ENCODE measurements at places on chromosomes 2 and 18. TPM values are rescaled to one million over a fixed set of nuclear protein-coding genes. Genes with fewer than 3 reads are reported as not detected.

- no peak for DNase-seq
Observed at GRCh38 chr2:71661782-71662181, 208.4 kb downstream of the DYSF start.

DNA sequence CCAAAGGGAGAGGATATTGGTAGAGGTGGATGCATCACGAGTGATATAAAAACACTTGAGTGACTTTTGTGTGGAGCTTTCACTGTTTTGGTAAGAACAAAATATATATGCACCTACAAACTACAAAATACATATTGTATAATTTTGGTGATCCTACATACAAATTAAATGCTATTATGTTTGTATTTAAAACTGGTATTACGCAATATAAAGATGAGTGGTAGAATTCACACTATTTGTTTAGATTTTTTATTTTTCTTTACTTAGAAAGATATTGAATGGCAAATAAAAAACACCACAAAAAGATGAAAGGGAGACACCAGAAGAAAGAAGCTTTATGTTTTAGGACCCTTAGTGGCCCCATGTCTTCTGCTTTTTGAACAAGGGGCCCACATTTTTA lies 770.7 kb upstream of the ID2 start:
- no peak for DNase-seq

DNA sequence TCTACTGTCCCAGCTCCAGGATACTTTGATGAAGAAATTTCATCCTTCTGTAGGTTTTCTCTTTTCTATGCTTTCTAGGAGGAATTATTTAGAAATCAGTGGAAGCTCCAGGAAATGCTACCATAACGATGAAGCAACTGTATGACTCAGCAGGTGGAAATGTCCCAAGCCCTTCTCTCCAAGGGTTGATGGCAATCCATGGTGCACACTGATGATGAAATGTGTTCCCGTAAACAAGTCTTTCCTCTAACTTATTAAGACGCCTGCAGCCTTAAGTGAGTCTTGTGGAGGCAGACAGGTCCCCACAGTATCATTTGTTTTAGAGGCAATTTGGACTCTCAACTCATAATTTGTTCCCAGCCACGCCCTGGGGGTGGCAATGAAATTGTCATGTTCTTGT lies 777.6 kb upstream of the SOX11 start:
- DNase-seq: no peak

- DNase-seq: no peak
Observed at GRCh38 chr18:77206676-77207374, 42.8 kb upstream of the GALR1 start.

DNA sequence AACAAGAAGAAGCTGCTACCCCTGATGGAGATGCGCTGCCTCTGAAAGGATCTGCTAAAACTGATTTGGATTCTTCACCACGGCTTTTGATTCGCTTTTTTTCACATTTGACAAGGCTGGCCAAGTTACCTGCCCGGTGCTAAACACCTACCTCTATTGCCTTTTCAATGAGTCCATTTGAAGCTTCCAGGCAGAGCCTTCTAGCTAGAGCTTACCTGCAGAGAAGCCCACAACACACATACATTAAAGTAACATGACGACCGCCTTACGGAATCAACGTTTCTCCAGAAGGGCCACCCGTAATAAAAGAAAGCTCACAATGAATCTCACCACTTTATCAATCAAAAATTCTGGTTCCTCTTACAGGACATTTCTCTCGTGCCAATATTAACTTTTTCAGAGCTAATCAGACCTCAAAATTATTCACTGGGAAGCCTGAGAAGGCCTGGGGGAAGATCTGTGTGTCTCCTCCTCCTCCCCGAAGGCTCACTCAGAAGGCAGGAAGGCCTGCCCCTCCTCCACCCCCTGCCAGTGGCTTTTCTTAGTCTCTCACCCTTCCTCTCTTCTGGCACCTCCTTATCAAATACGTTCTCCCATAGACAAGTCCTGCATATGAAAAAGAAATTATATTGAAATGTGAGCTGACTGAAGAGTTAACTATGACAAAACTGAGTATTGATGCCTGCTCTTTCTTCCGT lies 171.0 kb downstream of the DNER start:
- no peak for DNase-seq

- no peak for DNase-seq
Observed at GRCh38 chr2:42835577-42836371, 43.4 kb upstream of the HAAO start.

- DNase-seq: no peak
Observed at GRCh38 chr18:48571639-48572384, 33.0 kb downstream of the CTIF start.

DNA sequence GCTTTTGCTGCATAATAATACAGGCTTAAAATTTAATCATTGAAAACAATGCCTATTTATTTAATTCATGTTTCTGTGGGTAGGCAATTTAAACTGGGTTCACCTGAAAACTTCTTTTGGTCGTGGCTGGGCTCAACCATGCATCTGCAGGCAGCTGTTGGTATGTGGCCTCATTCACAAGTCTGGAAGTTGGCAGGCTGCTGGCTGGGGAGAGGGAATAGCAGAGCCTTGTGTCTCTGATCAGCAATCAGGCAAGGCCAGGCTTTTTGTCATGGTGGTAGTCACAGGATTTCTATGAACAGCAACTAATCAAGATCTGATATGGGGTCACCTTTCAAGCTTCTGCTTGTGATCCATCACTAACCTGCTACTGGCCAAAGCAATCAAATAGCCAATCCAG lies 130.1 kb upstream of the KCNJ3 start:
- DNase-seq: no peak

GRCh38 chr18:48778344-48779011 lies 172.3 kb downstream of the SMAD7 start:
- no peak for DNase-seq

- no peak for DNase-seq
Observed at GRCh38 chr18:9984080-9984479, 70.3 kb downstream of the VAPA start.

DNA sequence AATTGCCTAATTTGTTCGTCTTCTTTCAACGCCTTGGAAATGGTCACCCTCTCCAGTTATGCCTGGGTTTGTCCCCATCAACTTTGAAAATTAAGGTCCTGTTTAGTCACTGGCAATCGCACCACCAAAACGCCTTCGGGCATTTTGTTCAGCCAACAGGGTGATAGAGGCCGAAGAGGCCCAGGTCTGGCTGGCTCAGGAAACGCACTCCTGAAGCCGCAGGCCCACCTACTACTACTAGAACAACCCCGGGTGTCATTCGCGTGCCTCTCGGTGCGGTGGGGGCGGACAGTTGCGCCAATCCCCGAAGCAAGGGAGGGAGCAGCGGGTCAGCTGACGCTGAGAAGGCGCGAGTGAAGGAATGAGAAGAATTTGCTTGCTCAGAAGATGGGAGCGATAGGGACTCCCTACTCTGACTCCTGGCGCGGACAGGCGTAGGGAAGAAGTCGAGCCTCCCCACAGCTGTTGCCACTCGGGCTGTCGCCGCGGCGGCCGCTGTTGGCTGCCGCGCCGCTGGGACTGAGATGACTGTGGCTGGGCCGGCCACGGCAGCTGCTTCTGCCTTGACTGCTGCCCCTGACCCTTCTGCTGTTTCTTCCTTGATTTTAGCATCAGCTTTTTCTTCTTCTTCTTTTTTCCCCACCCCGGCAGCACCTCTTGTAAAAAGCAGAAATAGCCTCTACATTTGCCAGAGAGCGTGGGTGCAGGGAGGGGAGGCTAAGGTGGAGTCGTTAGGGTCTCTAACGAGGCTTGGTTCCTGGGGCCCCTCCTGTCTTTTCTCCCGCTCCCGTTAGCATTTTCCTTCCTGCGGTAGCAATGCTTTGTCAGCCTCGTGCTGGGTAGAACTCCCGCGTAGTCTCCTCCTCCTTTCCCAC lies 387.6 kb downstream of the FIGN start:
- peak; percentile 52 for DNase-seq

DNA sequence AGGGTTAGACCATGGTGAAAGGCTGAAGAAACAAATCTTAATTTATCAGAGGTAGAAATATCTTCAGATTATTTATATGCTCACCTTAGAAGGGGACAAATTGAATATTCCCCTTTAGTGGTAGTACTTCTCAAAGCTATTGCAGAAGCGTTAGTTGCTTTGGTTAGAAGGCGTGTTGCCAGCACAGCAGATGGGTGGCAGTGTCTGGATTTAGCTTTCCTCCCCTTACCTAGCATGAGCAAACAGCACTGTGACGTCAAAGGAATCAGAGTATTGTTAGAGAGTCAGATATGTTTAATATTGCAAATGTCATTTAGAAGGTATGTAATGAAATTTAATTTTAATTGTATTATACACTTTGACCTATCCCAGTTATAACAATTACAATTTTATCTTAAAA lies 27.2 kb upstream of the GALR1 start:
- DNase-seq: no peak

DNA sequence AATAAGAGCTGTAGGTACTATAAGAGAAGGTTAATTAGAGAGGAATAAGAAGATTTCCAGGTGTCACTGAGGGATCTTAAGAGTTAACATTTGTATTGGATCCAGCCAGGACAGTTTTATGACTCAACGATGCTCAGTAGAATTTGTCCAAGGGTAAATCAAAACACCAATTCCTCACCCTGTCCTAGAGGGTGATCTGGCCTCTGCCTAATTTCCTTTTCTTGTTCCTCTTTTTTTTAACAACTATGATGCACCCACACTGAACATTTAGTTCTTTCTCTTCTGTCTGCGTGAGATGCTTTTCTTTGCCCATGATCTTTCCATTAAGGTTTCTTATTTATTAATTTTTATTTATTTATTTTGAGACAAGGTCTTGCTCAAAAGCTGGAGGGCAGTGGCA lies 92.0 kb downstream of the PMS1 start:
- no peak for DNase-seq

DNA sequence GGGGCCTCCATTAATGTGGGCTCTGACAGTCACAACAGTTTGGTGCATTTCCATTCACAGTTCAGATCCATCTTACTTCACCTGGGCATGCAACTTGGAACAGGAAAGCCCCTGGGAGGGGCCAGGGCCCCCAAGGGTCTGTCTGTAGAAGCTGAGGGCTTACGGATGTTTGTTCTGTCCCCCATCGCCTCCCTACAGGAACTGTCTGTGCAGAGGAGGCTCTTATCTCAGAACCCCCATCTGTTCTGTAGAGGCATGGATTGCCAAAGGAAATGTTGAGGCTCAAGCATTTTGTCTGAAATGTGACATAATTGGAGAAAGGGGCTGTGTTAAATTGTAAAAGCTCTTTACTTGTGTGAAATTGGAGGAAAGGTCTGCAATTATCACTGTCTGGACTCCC lies 334.3 kb downstream of the CLIP4 start:
- DNase-seq: no peak

GRCh38 chr2:216161967-216162366 lies 52.8 kb downstream of the XRCC5 start:
- no peak for DNase-seq

DNA sequence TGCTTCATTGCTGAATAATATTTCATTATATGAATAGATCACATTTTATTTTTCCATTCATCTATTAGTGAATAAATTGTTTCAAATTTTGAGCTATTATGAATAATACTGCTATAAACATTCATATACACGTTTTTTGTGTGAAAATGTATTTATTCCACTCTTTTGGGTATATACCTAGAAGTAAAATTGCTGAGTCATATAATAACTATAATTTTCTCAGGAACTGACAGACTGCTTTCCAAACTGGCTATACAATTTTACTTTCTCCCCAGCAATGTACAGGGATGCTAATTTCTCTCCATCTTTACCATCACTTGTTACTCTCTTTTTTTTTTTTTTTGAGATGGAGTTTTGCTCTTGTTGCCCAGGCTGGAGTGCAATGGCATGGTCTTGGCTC lies 35.5 kb upstream of the BAZ2B start:
- DNase-seq: no peak

DNA sequence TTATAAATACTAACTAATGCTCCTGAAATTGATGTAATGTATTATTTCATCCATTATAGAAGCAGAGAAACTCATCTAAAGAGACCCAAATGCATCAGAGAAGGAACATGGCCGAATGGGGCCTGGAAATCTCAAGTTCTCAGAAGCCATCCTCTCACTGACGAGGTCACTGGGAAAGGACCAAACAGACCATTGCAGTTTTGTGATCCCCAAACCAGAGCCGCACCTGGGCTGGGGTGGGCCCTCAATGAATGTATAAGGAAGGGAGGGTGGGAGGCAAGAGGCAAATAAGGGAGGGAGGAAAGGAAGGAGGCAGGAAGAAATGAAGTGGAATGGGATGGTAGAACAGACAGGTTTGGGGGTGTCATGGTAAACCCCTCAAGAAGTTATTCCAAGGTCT lies 245.3 kb upstream of the ID2 start:
- DNase-seq: no peak

GRCh38 chr2:237201461-237202287 lies 116.0 kb downstream of the COPS8 start:
- DNase-seq: no peak

DNA sequence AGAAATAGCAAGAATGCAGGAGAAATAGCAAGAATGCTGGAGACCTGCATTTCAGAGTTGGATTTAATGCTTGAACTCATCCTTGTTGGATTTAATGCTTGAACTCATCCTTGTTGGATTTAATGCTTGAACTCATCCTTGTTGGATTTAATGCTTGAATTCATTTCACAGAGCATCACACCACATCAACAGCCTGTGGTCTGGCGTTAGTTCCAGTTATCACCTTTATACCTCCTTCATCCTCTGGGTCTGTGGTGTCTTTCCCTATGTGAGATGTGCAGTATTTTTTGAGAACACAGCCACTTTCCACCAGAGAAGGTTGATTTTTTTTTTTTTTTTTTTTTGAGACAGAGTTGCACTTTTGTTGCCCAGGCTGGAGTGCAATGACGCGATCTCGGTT lies 546.4 kb upstream of the SOX11 start:
- no peak for DNase-seq

- DNase-seq: no peak
Observed at GRCh38 chr2:218837495-218837894, 5.9 kb upstream of the PRKAG3 start.

DNA sequence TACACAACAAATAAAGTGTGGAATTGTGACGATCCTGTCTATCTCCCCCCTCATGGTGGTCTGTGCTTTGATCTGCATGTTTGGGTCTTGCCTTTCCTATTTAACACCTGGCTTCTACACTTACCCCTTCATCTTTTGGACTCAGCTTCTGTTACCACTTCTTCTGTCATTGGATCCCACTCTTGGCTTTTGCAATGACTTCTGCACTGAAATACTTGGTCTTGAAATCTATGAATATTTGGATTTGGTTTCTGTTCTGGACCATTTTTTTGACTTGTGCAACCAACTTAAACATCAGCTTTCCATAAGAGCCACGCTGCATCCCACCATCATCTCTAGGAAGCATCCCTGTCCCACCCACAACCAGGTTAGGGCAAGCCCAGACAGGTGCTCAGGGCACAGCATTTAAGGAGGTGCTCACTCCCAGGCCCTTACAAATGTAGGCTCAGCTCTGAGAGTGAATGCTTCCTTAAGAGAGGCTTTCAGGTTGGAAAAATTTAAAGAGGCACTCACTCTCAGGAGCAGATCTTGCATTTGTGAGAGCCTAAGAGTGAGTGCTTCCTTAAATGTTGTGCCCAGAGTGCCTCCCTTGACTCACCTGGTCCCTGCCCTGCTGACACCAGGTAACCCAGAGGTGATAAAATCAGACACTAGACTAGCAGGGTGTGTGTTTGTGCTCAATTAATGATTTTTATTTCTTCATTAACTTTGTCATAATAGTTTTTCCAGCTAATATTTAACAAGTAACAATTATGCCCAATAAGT lies 124.5 kb upstream of the SH3BP4 start:
- no peak for DNase-seq

Gene UPP2
- not detected for polyA plus RNA-seq

Gene NR4A2
- polyA plus RNA-seq: 1.6 TPM

Gene CYP27C1
- polyA plus RNA-seq: 5.5 TPM

Gene NAT8
- polyA plus RNA-seq: 0.23 TPM

Gene GAD1
- polyA plus RNA-seq: 0.95 TPM

Gene DOK6
- 4.4 TPM for polyA plus RNA-seq

Gene THSD7B
- polyA plus RNA-seq: not detected

Data from muscle of arm (tissue), 14 donors.